Neural crest cell (in vitro differentiated cells): ENCODE measurements at places on chromosomes 6 and 20.

DNA sequence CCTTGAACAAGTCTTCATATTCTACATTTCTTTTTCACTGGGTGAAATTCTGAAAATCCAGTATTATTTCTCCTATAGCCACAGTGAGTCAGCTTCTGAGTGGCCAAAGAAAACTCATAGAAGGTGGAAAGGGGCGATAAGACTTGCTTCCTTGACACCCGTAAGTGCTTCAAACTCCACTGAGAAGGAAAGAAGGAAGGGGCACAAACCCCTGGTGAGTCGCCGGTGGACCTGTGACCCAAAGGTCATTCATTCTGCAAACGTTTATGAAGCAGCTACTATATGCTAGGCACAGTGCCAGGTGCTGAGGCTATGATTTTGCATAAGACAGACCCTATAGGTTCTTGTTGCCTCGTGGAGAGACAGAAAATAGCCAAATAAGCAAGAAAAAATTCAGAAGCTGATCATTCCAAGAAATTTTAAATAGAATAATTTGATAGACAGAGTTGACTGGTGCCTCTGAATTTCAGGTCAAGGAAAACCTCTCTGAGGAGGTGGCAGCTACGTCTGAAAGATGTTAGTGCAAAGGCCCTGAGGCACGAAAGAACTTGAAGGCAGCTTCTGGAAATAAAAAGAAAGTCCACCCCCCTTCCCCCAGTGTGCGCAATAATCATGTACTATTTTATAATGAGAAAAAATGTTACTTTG lies 118.2 kb downstream of the CD24 start:
- DNase-seq = no peak

DNA sequence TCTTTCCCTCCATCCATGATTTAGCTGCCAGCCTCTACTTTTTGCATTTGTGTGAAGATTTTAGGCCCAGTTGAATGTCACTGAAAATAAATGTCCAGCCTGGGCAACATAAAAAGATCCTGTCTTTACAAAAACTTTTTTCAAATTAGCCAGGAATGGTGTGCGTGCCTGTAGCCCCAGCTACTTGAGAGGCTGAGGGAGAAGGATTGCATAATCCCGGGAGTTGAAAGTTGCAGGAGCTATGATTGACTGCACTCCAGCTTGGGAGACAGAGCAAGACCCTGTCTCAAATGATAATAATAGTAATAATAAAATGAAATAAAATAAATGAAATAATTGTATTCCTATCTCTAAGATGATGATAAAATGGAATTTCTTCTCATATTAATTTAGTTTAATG lies 5.0 kb upstream of the GFOD1 start:
- DNase-seq = no peak

DNA sequence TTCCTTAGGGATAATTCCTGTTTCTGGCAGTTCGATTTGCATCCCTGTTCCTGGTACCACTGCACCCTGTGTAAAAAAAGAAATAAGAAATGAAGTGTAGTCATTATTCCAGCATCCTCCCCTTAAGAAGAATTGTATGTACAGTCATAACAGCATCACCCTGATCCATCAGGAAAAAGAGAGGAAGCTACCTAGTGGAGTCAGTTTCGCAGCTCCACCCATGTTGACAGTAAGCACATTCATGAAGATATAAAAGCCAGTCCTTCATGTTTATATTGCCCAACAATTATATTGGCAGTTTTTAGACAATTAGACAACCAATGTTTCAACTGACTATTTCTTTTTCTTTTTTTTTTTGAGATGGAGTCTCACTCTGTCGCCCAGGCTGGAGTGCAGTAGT lies 21.2 kb upstream of the HLA-G start:
- DNase-seq = no peak

DNA sequence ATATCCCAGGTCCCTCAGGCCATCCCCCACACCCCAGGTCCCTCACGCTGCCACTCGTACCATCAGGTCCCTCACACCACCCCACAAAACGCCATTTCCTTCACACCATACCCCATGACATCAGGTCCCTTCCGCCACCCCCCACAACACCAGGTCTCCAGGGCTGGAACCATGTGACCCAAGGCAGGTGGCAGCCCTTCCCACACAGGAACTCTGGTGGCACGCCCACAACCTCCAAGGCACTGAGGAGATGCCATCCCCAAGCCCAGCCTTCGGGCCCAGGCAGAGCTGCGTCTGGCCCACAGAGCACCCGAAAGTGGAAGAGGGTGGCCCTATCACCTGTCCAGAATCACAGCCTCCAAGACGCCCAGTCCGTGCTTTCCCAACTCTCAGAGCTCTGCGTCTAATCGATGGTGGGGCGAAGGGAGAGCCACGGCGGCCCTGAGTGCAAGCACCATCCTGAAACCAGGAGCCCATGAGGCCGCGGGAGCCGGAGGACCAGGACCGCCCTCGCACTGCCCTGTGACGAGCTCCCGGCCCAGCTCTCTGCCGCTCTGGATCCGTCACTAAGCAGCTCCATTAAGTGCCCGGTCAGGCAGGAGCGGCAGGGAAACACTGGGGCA lies 12.7 kb downstream of the TAF4 start:
- no peak for DNase-seq

- DNase-seq = no peak
These were observed 18.8 kb upstream of the IER3 start for GRCh38 chr6:30763155-30763617.
